Activated CD4-positive, alpha-beta T cell treated with anti-CD3 and anti-CD28 coated beads, Interleukin-2, amount 10 ng/mL, durations not matched to agents 24 days and 14 days (primary cell): ENCODE measurements at places on chromosomes 2 and 18. TPM values are rescaled to one million over a fixed set of nuclear protein-coding genes. Genes with fewer than 3 reads are reported as not detected.
A peak's percentile ranks its signal among the peaks of the same experiment; 100 is the strongest.

GRCh38 chr2:189252991-189253675 lies 73.6 kb upstream of the COL5A2 start:
- DNase-seq: no peak
- no peaks in the 10 kb centered on the region for H3K36me3 ChIP-seq
- H3K27me3 ChIP-seq: no peaks in the 10 kb centered on the region

GRCh38 chr2:96555146-96555610 lies 18.6 kb downstream of the ARID5A start:
- no peak for DNase-seq
- H3K4me1 ChIP-seq: peaks cover 25% of the 10 kb centered on the region
- no peak overlapping the region for H3K4me3 ChIP-seq
- peaks cover 11% of the 10 kb centered on the region for H3K36me3 ChIP-seq

The TEKT4 gene
- 0.43 and 0.49 TPM in 2 replicates for total RNA-seq

GRCh38 chr2:159807183-159808031 lies 9.4 kb upstream of the CD302 start:
- no peak overlapping the region for H3K4me3 ChIP-seq
- H3K27me3 ChIP-seq: no peaks in the 10 kb centered on the region
- no peaks in the 10 kb centered on the region for H3K36me3 ChIP-seq
- no peak overlapping the region for H3K27ac ChIP-seq
- peak; percentile 68 for DNase-seq

DNA sequence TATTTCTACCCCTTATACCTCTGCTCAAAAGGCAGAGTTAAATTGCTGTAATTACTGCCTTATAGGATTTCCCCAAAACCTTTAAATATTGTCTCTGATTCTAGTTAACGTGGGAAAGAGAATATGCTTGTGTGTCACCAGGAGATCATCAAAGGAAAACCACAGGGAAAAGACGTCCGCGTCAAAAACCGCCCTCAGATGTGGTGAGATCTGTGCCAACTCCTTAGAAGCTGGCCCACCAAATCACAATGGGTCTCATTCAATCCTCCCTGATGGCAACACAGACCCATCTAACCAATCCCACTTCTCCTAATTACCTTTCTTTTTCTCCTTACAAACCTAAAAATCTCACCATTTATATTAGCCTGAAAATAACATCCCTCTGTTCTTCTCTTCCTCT lies 25.4 kb downstream of the VPS54 start:
- H3K27ac ChIP-seq: no peak overlapping the region
- H3K4me1 ChIP-seq: peaks cover 10% of the 10 kb centered on the region
- no peaks in the 10 kb centered on the region for H3K27me3 ChIP-seq
- DNase-seq: peak; percentile 49
- H3K4me3 ChIP-seq: no peak overlapping the region
- peaks cover 34% of the 10 kb centered on the region for H3K36me3 ChIP-seq

DNA sequence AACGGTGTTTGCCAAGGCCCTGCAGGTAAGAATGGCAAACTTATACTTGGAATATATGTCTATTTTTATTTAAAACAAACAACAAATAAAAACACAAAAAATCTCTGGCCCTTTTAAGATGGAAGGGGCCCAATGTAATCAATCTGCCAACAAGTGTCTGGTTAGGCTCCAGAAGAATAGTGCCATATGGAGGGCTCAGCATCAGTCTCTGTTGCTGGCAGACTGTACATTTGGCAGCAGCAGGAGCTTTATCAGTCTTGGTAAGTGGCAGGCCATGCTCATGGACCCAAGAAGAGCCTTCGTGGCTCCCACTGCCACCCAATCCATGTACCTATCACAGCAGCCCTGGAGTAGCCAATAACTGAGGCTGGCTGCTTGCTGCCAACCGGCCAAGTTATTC lies 101.1 kb downstream of the GALNT3 start:
- H3K4me3 ChIP-seq: no peak overlapping the region
- H3K27me3 ChIP-seq: peaks cover 8% of the 10 kb centered on the region
- no peaks in the 10 kb centered on the region for H3K4me1 ChIP-seq
- H3K27ac ChIP-seq: no peak overlapping the region

DNA sequence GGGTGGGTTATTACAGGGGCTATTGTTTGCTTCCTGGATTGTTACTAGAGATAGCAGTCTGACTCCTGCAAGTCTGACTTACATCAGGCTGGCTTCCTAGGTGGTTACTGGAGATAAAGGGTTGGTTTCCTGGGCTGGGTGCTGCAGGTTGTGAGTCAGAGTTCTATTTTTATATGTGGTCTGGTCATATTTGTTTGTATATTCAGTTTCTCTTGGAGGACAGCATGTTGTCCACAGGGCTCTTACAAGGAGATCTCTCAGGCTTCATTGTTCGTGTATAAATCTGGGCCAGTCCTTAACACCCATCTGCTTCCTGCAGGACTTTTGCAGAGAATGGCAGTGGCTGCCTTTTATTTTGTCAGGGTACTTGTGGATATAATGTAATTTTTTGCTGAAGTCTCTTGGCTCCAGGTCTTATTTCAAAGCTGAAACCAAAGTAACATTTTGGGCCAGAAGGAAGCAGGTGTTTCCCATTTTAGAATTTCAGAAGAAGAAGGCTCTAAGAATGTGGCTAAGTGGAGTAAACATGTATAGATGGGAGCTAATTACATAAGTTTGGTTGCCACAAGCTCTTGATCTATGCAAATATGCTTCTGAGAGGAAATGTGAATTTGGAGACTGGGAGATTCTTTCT lies 65.9 kb upstream of the SLC16A14 start:
- no peak overlapping the region for H3K27ac ChIP-seq
- H3K27me3 ChIP-seq: no peaks in the 10 kb centered on the region
- DNase-seq: no peak
- no peaks in the 10 kb centered on the region for H3K4me1 ChIP-seq
- no peak overlapping the region for H3K4me3 ChIP-seq
- H3K36me3 ChIP-seq: no peaks in the 10 kb centered on the region

- H3K4me1 ChIP-seq: peaks cover 12% of the 10 kb centered on the region
- H3K27me3 ChIP-seq: no peaks in the 10 kb centered on the region
- H3K4me3 ChIP-seq: no peak overlapping the region
- H3K36me3 ChIP-seq: peaks cover 1% of the 10 kb centered on the region
- H3K27ac ChIP-seq: no peak overlapping the region
- DNase-seq: no peak
Measured at GRCh38 chr18:9869715-9870430, 15.9 kb upstream of the TXNDC2 start.

GRCh38 chr2:25724756-25725155 lies 51.4 kb upstream of the DTNB start:
- DNase-seq: no peak
- H3K36me3 ChIP-seq: no peaks in the 10 kb centered on the region
- no peak overlapping the region for H3K4me3 ChIP-seq
- peaks cover 8% of the 10 kb centered on the region for H3K4me1 ChIP-seq

The CDCA7 gene
- total RNA-seq: 116 and 118 TPM in 2 replicates

The MAB21L4 gene
- not detected in 2 replicates for total RNA-seq

DNA sequence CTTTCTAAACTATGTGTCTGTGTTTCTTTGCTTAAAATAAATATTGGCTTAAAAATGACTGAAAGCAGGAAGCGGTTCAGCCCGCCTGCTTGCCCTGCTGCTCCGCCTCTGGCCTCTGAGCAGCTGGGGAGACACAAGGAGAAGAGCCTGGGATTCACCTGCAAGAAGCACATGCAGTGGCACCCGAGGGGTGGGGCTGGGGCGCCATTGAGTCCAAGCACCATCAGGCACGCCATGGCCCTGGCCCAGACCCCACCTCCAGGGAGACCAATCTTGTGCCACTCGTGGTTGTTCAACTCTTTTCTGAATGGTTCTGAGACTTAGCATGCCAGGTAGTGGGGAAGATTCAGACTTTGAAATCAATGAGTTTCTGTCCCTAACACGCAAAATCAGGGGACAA lies 495.5 kb upstream of the MYT1L start:
- no peaks in the 10 kb centered on the region for H3K36me3 ChIP-seq
- DNase-seq: no peak
- H3K4me1 ChIP-seq: no peaks in the 10 kb centered on the region
- H3K27ac ChIP-seq: no peak overlapping the region
- H3K27me3 ChIP-seq: no peaks in the 10 kb centered on the region

DNA sequence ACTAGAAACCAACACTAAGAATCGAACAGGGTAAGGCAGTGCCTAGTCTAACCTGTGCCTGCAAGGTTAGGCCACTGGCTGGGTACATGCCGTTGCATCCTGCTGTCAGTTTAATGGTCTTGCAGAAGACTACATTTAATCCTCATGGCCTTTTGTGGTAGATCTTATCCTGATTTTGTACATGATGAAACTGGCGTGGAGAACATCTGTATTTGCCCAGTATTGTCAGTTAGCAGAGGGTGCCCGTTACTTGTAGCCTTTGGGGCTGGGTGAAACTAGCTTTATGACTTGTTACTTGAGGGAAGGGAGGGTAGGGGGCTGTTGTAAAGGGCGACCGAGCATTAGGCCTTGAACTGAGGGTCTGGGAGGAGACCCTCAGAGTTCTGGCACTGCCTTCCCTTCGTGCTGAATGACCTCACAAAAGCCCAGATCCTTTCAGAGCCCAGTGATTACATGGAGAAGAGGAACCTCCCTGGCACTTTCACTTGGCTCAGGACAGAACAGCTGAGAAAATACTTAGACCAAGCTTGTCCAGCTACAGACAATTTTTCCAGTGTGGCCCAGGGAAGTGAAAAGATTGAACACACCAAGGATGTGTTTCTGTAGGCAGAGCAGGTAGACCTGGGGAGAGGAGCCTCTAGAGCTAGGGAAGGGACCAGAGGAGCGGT lies 19.5 kb downstream of the SLC20A1 start:
- DNase-seq: no peak
- H3K36me3 ChIP-seq: peaks cover 57% of the 10 kb centered on the region
- H3K27ac ChIP-seq: no peak overlapping the region
- H3K27me3 ChIP-seq: no peaks in the 10 kb centered on the region
- H3K4me1 ChIP-seq: peaks cover 9% of the 10 kb centered on the region
- no peak overlapping the region for H3K4me3 ChIP-seq

The CRYGC gene
- not detected in 2 replicates for total RNA-seq

The TBC1D8 gene
- total RNA-seq: 1.3 and 1.4 TPM in 2 replicates

The DOK6 gene
- total RNA-seq: not detected in 2 replicates
